Stimulated activated CD8-positive, alpha-beta memory T cell treated with anti-CD3 and anti-CD28 coated beads, Interleukin-15, amount 100 ng/mL, for 4 hours (primary cell): ENCODE measurements at places on chromosomes 1 and 21.

DNA sequence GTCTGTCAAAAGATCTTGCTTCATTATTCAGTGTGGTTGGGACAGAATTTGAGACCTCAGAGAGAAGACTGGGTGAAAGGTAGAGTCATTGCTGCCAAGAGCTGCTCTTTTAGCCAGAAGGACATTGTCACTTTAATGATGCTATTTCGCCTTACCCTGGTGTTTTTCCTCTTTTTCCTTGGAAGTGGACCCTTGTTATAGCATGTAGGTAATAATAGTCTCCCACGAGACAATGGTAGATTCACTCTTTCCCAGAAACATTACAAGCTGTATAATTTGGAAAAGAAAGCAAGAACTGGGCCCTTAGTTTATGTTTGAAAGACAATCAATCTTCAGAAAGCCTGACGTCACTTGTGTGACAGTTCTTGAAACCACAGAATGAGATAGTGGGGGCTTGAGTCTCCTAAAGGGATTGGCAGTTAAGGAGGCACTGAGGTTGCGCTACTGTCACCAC lies 3.8 kb downstream of the SERTAD4 start:
- no peak for DNase-seq

- DNase-seq, result no peak
Observed at GRCh38 chr1:182262425-182262824, 129.2 kb downstream of the GLUL start.

- DNase-seq, result no peak
Observed at GRCh38 chr21:44984792-44985440, 45.1 kb downstream of the SLX9 start.

DNA sequence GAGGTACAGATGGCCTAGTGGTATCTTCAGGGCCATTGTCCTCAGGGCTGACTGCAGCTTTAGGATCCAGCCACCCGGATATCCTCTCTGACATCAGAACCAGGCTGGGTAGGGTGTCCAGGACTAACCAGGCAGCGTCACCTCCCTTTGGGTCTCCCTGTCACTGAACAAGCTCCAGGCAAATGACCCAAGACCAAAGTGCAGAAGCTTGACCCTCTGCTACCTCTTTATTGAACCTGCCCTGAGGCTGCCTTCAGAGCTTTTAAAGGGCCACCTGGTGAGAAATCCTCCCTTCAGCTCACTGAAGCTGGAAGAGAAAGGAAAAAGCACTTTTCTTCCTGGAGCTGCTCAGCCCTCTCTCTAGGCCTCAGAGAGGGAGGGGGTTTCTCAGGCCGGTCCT lies 79.1 kb upstream of the VAMP3 start:
- no peak for DNase-seq

DNA sequence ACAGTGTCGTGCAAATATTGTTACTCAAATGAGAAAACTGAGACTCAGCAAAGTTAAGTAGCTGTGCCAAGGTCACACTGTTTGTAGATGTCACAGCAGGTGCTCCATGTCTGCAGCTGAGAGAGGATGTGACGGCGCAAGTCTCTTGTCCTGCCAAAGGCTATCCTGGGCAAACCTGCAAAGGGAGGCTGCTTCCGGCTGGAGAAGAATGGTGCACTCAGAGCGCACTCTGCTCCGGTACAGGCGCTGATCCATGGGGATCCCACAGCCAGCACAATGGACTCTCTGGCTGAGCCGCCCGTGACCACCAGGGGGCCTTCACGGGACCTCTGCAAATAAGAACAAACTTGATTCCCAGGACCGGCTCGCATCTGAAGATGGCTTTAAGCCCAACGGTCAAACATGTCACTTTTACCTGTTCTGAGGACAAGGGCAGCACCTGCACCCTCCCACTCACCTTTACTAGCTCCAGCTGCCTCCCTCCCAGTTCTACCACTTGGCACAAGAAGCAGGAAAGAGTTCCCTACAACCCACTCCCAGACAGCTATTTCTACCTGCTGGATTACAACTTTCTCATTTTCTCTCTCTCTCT lies 21.9 kb downstream of the RD3 start:
- DNase-seq, result no peak

DNA sequence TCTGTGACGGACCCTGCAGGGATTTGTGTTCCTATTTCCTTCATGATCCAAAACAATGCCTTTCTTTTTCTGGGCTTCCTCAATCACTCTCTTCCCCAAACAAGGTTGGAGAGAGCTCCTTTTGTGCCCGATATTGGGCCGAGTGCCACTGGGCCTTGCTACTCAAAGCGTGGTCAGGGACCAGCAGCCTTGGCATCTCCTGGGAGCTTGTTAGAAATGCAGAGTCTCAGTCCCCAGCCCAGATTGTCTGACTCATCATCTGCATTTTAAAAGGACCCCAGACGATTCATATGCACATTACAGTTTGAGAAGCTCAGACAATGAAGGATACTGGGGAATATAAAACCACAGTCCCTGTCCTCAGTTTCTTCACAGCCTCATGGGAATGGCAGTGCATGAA lies 19.9 kb downstream of the ADORA1 start:
- no peak for DNase-seq

- DNase-seq, result no peak
Observed at GRCh38 chr1:144551107-144551542, 41.6 kb upstream of the PPIAL4F start.

DNA sequence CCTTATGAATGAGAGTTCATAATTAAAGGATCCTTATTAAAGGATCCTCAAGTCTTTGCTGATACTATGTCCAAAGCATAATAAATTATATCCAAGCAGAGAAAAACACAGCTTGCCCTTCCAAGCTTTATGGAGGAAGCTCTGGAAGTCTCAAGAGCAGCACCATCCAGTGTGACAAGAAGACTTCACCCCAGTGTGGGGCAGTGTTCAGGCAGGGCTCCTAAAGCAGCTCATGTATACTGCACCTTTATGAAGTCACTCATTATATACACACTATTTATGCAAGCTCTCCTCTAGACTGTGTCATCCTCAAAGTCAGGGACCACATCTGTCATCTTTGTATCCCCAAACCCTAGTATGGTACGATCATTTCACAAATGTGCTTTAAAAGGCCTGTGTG lies 11.9 kb upstream of the CCN1 start:
- DNase-seq, result no peak

- no peak for DNase-seq
Observed at GRCh38 chr1:49416758-49417157, 607.0 kb downstream of the AGBL4 start.

- no peak for DNase-seq
Observed at GRCh38 chr1:165290148-165290547, 66.4 kb downstream of the LMX1A start.

- DNase-seq, result no peak
Observed at GRCh38 chr1:203273869-203274602, 31.3 kb upstream of the BTG2 start.

DNA sequence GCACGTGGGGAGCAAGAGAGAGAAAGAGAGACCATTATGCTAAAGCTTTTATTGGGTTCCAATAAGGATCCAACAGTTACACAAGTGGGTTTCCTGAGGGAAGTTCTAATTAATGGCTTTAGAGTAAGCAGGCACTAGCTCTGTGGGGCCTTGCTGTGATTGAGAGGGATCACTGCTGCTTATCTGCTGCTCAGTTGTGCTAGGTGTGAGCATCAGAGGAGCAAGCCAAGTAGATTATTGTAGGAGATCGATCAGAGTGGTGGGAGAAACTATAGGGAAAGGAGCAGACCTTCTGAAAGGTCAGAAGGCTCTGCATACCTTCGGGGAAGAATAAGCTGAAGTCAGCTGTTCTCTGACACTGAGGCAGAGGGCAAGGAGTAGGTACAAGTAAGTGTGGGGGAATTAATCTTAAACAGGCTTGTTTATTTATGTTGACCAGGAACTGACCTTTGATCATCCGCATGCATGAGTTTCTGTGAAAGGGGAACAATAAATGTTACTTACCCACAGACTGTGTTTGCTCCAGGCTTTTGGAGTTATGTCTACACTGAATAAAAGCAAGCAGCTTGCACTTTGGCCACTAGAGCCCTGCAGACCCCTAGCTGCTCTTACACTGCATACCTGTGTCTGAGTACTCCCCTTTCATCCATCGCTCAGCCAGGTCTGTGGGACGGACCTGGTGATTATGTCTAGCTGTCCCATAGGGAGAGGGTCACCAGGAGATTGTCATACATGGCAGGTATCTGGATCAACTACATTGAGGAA lies 89.7 kb downstream of the TNNI3K start:
- no peak for DNase-seq

GRCh38 chr1:154253671-154254070 lies 18.8 kb upstream of the HAX1 start:
- no peak for DNase-seq

- no peak for DNase-seq
Observed at GRCh38 chr1:154193821-154194220, 1.9 kb upstream of the TPM3 start.

- DNase-seq, result no peak
Observed at GRCh38 chr1:6095511-6096242, 50.0 kb downstream of the KCNAB2 start.

GRCh38 chr21:14699433-14700407 lies 153.6 kb upstream of the SAMSN1 start:
- no peak for DNase-seq

DNA sequence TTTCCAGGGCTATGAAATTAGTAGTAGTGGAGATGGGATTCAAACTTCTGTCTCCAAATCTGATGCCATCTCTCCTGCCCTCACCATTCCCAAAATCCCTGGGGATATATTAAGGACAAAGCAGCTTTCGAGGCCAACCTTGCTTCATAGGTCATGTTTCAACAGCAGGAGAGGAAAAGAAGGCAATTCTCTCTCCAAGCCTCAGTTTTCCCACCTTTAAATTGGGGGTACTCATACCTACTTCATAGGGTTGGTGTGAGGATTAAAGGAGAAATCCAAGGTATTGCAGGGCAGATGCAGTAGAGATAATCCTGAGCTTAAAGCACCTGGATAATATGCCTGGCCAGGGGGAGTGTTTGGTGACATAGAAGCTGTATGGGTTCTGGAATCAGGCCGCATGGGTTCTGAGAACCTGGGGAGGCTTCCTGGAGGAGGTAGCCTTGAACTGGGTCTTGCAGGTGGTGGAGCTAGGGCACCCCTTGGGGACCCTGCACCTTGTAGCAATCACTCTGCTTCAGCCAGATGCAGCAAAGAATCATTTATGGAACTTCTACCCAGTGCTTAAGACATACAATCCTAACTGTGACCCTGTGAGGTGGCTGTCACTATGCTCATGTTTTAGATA lies 10.7 kb upstream of the IFFO2 start:
- no peak for DNase-seq

DNA sequence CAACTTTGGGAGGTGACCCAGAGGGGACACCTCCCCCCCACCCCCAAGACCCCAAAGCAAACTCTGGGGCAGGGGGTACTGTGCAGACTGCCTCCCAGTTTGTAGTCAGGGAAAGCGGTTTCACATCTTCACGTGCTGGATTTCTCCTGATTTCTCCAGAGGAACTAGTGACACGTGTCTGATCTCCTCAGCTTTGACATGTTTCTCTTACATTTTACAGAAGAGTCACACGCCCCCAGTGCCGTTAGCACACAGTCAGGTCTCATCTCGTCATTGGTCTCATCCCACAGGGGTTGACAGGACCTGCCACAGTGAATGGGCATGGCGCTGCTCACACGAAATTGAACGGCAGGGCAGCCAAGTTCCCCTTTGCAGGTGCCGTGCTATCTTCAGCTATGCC lies 11.8 kb downstream of the PDPN start:
- DNase-seq, result no peak

- no peak for DNase-seq
Observed at GRCh38 chr1:4745560-4745959, 91.2 kb downstream of the AJAP1 start.

- no peak for DNase-seq
Observed at GRCh38 chr1:13892198-13892597, 192.2 kb downstream of the PRDM2 start.

- no peak for DNase-seq
Observed at GRCh38 chr1:27018316-27018715, 5.7 kb upstream of the TENT5B start.

- no peak for DNase-seq
Observed at GRCh38 chr1:27849951-27850350, 19.4 kb downstream of the PPP1R8 start.

- no peak for DNase-seq
Observed at GRCh38 chr1:31764312-31765040, at the start of gene ADGRB2. Gene ADGRB2 (minus strand): TSS chr1:31764340. CDS start chr1:31757221, 7,119 bp downstream.

- DNase-seq, result no peak
Observed at GRCh38 chr1:96236156-96236739, 485.3 kb upstream of the PTBP2 start.

DNA sequence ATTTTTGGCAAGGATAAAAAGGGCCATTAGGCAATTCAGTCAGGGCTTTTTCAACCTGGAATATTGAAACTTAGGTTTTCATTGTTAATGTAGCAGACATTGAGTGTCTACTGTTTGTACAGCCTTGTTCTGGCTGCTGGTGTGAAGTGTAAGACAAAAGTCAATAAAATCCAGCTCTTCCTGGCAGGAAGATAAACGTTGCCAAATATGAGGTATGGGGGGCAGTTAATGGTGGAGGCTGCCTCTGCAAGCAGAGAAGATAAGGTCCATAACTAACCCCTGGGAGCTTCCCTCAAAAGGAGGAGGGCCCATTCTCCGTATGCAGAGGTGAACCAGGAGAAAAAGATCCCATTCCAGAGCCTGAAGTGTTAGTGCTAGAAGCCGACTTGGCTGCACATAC lies 19.5 kb upstream of the SHE start:
- DNase-seq, result no peak

DNA sequence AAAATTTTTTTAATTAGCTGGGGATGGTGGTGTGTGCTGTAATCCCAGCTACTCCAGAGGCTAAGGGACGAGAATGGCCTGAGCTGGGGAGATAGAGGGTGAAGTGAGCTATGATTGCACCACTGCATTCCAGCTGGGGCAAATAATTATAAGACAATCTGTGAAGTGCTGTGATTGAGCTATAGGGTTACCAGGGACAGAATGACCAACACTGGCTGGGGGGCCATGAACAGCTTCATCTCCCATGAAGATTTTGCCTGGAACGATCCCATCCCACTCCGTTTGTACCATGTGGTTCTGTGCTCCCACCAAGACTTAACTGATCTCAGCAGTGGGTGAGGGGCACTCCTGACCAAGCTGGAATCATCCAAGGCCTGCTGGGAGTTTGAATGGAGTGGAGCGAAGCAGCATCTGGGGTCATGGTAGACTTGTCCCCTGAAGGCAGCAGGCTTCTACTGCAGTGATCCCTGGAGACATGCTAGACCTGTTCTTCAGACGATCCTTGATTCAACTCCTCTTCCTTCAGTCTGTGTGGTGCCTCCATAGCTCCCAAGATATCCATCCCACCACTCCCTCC lies 53.6 kb upstream of the CTPS1 start:
- DNase-seq, result no peak

GRCh38 chr21:25573409-25574206 lies 33.7 kb downstream of the MRPL39 start:
- DNase-seq, result no peak
